Fibroblast of the aortic adventitia (primary cell): ENCODE measurements at places on chromosomes 12 and 14. TPM values are rescaled to one million over a fixed set of nuclear protein-coding genes. Genes with fewer than 3 reads are reported as not detected.

The DLK1 gene
- 0.09 TPM in 1 of 2 replicates, not detected in the other for total RNA-seq

The REC8 gene
- total RNA-seq, result 1.9 and 4.2 TPM in 2 replicates

The SP1 gene
- 28.0 and 63.3 TPM in 2 replicates for total RNA-seq

The GPX2 gene
- total RNA-seq, result not detected in 2 replicates

The KRT83 gene
- total RNA-seq, result not detected in 2 replicates

The SLCO1A2 gene
- 0.09 TPM in 1 of 2 replicates, not detected in the other for total RNA-seq

The HAL gene
- total RNA-seq, result 0.09 and 2.2 TPM in 2 replicates

The FAM161B gene
- total RNA-seq, result 2.3 and 3.1 TPM in 2 replicates
